ENCODE measurements at places on chromosomes 2 and 18.

DNA sequence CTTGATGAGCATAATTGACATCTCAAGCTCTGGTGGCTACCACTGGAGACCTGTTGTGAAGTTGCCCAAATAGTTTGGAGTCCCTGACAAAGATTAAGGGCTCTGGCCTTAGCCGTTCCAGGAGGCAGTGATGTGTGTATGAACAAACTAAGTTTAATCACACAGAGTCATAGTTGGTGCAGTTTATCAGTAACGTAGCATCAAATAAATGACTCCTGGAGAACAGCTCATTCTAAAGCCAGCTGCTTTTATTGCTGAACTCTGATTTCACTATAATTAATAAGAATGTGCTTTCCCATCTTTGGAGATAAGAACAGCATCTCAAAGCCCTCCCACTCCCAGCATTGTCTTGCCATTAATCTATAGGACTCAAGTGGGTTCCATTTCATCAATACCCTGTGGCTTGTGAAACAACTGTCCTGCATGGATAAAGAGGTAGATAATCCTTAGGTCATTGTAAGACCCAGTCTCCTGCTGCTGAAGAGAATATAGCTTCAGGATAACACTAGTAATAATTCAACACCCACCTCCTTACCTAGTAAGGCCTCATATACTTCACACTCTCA lies 211.4 kb upstream of the THUMPD2 start:
- DNase-seq: no peak

GRCh38 chr2:120880381-120880780 lies 144.7 kb downstream of the GLI2 start:
- DNase-seq: no peak

DNA sequence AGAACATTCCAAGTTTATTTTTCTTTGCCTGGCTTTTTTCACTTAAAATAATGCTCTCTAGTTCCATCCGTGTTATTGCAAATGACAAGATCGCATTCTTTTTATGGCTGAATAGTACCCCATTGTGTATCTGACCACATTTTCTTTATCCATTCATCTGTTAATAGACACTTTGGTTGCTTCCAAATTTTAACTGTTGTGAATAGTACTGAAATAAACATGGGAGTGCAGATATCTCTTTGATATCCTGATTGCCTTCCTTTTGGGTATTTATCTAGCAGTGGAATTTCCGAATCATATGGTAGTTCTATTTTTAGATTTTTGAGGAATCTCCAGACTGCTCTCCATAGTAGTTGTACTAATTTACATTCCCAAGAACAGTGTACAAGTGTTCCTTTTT lies 230.5 kb downstream of the FIGN start:
- DNase-seq: no peak

DNA sequence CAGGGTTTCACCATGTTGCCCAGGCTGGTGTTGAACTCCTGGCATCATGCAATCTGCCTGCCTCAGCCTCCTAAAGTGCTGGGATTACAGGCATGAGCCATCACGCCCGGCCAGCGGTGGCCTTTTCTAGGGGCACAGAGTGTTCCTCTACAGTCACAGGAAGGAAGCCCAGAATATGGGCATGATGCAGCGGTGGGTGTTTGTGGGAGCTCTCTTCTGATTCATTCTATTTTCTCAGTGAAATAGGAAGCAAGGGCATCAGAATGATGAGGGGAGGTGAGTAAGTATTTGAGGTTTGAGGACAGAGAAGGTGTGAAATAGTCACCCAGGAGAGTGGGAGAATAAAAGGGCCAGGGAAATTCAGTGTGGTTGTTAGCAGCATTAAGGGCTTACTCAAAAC lies 70.3 kb upstream of the PSME4 start:
- no peak for DNase-seq

GRCh38 chr2:1997409-1997808 lies 253.1 kb upstream of the PXDN start:
- no peak for DNase-seq

DNA sequence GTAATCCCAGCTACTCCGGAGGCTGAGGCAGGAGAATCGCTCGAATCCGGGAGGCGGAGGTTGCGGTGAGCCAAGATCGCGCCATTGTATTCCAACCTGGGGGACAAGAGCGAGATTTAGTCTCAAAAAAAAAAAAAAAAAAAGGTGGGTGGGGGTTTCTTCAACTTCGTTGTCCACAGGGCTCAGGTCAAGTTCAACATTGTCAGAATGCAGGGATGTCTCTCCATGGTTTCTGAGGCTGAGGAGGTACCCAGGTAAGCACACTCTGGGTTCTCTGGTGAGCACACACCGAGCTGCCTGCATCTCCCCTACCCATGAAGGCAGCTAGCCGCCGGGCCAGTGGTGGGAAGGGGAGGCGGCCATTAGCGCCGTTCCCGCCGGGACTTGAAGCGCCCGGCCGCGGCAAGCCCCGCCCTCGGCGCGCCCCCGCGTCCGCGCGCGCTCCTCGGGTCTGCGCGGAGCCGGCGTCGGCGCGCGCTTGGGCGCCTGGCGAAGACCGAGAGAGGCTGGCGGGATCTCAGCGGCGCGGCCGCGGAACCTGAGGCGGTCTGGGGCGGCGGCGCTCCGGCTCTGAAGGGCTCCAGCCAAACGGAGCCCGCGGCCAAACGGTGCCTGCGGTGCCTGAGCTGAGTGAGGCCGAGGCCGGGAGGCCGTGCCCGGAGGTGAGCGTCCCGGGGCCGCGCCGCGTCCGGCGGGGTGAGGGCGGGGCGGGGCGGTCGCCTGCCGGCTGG lies at the start of gene UBXN2A:
TSS of gene UBXN2A (plus strand) at position 477 of the 731 bp plus-strand sequence. CDS start 17,852 bp downstream, outside the sequence.
- DNase-seq: peak; percentile 90

DNA sequence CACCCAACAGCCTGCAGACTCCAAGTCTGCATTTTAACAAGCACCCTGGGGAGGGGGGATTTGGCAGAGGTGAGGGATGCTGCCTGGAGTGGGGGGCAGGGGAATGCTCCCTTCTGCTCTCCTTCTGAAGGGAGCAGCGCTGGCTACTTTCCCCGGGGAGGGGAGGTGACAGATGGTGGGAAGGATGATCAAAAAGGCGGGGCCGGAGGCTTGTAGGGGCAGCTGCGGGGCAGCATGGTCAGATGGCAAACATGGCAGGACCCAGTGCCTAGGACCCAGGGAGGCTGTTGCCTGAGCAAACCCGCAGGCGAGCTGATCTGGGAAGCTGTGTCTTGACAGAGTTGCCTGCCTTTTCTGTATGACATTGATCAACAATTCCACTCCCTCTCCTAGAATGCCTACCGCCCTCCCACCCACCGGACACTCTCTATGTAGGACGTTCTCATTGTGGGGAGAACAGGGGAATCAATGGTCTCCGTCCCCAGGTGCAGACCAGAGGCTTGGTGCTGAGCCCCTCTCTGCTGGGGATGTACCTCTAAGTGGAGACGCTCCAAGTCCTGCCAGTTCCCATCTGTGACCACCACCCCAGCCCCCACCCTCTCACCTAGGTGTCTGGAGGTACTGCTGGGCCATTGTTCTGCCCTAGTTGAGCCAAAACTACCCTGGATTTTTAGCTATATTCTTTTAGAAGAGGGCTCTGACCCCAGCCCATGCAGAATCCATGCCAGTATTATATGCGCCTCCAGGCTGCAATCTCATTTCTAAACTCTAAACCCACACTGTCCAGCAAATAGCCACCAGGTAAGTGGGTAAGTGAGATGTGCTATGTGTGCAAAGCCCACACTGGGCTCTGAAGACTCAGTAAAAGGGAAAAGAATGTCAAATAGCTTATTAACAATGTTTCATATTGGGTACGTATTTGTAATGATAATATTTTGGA lies 89.7 kb upstream of the SEC11C start:
- no peak for DNase-seq

GRCh38 chr2:162826921-162827320 lies 11.6 kb downstream of the KCNH7 start:
- no peak for DNase-seq

- DNase-seq: no peak
These were observed 4.9 kb upstream of the TAF1B start for GRCh38 chr2:9838391-9838790.

DNA sequence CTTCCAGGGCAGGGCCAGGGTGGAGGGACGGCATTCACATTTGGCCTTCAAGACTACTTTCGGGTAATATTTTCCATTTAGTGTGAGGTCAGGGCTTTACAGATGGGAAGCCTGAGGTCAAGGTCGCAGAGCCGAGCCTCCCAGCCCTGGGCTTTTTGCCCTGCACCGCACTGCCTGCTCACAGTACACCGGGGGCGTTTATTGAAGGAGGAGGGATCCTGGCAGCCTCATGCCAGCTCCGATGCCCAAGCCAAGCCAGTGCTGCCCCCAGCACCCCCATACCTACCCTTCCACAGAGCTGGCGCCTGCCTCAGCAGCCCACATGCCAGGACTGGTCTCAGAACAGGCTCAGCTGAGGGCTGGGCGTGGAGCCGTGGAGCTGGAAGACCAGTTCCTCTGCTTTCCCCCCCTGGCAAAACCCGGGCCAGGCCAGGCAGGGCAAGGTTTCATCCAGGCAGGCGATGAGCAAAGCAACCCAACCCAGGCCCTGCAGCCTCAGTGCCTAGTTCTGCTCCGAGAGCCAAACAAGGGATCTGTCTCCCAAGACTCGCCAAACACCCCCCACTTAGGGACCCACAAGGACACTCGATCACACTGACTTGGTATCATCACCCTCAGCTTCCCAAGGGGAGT lies 11.9 kb downstream of the SDC1 start:
- DNase-seq: no peak

DNA sequence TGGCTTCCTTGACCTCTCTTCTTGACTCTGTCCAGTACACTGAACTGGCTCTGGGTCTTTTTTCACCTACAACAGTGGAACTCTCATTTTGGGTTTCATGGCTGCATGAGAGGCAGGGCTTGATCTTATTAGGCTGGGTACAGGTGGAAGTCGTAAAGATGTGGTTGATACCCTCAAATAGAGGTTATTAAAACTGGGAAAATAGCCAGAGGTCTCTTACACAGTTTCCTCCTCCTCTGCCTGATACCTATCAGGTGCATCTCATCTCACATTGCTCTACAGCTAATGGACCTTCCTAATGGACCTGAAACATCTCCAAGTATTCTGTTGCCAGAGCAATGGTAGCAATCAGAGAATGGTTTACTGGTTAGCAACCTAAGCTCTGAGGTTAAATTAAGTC lies 231.8 kb downstream of the ETAA1 start:
- no peak for DNase-seq

DNA sequence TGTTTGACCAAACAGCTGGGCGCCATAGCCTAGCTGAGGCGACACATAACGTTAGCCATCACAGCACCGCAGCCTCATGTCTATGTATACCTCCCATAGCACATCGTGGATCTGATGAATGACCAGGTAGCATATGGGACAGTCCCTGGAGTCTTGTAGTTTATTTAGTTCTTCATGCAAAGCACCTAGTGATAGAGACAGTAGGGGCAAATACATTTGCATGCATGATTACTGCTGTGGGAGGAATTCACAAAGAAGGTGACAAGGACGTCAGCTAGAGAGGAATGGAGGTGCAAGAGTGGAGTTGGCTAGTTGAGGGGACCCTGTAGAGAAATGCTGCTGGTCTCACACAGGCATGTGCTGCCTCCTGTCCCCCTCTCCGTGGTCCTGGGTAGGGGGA lies 478.9 kb upstream of the HS6ST1 start:
- no peak for DNase-seq

DNA sequence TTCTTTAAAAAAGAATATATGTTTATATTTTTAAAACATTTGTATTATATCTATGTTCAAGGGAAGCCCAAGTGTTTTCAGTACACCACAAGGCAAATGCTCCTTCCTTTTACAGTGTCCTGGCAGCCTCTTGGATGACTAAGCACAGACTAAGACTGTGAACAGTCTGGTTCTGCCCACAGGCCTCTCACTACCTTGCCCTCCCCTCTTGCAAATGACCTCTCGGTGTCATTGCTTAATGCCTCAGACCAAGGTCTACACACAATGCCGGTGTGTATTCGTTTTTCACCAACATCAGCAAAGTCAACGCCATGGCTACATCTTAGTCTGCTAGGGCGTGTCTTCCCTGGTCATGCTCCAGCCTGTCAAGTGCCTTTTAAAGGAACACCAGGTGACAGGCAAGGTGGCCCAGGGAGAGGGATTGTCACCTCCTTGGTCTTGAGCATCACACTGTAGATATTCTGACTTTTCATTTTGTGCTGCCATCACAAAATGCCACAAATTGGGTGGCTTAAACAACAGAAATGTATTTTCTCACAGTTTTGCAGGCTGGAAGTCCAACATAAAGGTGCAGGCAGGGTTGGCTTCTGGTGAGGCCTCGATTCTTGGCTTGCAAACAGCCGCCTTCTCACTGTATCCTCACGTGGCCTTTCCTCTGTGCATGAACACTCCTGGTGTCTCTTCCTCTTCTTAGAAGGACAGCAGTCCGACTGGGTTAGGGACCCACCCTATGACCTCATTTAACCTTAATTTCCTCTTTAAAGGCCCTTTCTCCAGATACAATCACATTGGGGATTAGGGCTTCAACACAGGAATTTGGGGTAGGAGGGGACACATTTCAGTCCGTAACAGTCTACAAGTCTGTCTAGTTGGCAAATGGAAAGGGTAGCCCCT lies 266.5 kb downstream of the KLHL29 start:
- DNase-seq: peak; percentile 45

GRCh38 chr2:38960609-38961320 lies 71.1 kb downstream of the ARHGEF33 start:
- DNase-seq: no peak

- peak; percentile 96 for DNase-seq
These were observed 42.5 kb downstream of the LRRC30 start for GRCh38 chr18:7273301-7273921.

DNA sequence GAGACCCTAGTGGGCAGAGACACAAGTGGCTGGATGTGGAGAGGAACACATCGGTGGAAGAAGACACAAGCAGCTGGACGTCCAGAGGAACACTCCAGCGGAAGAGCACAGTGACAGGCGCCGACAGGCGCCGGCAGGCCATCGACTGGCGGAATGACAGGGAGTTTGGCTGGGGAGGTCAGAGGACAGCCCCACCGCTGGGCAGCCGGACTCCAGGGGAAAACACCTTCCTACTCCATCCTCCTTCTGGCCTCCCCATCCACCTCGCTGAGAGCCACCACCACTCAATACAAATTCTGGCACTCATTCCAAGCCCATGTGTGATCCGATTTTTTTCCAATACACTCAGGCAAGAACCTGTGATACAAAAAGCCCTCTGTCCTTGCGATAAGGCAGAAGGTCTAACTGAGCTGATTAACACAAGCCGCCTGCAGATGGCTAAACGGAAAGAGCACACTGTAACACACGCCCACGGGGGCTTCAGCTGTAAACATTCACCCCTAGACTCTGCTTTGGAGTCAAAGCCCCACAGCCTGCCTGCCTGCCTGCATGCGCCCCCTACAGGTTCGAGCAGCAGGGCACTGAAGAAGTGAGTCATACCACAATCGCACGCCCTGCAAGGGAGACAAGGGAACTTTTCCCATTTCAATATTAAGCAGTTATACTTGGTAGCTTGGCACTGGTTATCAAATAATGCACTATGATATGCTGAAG lies 50.2 kb upstream of the LRP1B start:
- DNase-seq: no peak

GRCh38 chr2:16371751-16372150 lies 293.9 kb downstream of the CYRIA start:
- no peak for DNase-seq

DNA sequence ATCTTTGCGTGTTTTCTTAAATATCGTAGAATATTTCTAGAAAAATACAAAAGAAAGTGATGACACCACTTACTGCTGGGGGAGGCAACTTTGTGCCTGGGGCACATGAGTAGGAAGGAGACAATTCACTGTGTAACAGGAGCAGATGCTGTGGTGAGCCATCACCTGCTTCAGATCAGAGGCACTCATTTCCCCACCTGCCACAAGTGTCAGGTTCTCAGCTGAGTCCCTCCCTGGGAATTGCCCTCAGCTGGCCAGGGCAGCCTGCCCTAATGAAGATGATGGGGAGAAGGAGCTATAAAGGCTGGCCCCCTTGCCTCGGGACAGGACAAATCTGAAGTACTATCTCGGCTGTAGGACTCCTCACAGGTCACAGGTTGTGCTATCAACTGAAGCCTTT lies 322.8 kb downstream of the STK39 start:
- DNase-seq: no peak

Data from inflammatory macrophage (primary cell).